ENCODE measurements at places on chromosomes 13 and 19. TPM values are rescaled to one million over a fixed set of nuclear protein-coding genes. Genes with fewer than 3 reads are reported as not detected.

Gene C1QTNF9B
- 0.24 TPM for polyA plus RNA-seq

DNA sequence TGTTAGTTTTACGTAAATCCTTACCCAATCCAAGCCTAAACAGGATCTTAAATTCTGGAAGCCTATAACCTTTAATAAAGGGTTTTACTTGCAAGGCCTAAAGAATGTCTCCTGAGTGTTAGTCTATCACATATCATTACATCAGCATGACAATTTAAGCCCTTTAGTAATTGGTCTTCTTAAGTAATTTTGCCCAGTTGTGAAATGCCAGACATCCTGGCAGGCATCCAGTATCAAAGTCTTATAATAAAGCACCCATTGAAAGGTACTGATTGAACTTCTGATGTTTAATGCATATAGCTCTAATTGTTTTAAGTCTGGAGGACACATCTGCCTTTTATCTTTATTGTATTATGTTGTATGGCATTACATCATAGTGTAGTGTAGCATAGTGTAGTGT is 1078.9 kb downstream of the SLITRK1 start:
- H3K27me3 ChIP-seq = no peaks in the 10 kb centered on the region
- no peak for DNase-seq
- no peak overlapping the region for H3K27ac ChIP-seq
- no peaks in the 10 kb centered on the region for H3K36me3 ChIP-seq
- H3K4me1 ChIP-seq = no peaks in the 10 kb centered on the region

DNA sequence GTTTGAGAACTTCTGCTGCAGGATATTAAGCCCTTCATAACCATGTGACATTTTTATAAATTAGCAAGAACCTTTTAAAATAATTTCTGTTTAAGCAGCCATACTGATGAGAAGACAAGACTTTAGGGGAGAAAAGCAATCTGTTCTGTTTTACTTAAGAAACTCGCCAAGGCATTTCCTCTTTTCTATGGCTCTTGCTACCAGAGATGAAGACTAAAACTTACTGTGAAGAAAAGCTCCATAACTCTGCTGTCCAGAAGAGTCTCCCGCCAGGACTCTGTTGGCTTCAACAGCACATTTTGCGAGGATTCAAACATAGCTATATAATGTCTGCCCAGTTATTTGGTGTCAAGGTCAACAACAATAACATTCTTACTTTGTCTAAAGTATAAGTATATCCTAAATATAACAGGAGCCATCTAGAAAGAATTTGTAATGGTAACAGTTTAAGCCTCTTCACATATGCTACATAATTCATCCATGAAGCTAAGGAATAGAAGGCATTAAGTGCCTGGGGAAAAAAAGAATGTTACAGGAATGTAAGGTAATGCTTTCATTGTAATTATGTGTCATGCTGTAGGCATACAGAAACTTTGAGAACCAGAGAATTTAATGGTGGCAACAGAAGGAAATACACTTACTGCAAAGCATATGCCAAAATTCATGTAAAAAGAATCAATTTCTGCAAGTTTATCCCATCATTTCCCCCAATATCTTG is 53.2 kb upstream of the EEF1AKMT1 start:
- H3K4me3 ChIP-seq = no peak overlapping the region
- no peak for DNase-seq
- no peak overlapping the region for H3K27ac ChIP-seq
- no peaks in the 10 kb centered on the region for H3K4me1 ChIP-seq
- no peaks in the 10 kb centered on the region for H3K36me3 ChIP-seq

- no peaks in the 10 kb centered on the region for H3K36me3 ChIP-seq
- H3K4me1 ChIP-seq = peaks cover 18% of the 10 kb centered on the region
- no peak for DNase-seq
- no peak overlapping the region for H3K27ac ChIP-seq
These were observed 80.5 kb downstream of the STK24 start for GRCh38 chr13:98496479-98496791.

GRCh38 chr19:46265217-46265828 is 31.5 kb upstream of the HIF3A start:
- no peak overlapping the region for H3K27ac ChIP-seq
- DNase-seq = peak; percentile 82
- H3K4me3 ChIP-seq = no peak overlapping the region
- H3K4me1 ChIP-seq = no peaks in the 10 kb centered on the region
- H3K36me3 ChIP-seq = no peaks in the 10 kb centered on the region
- H3K27me3 ChIP-seq = peaks cover 13% of the 10 kb centered on the region
